ENCODE measurements at places on chromosomes 13 and 19.

DNA sequence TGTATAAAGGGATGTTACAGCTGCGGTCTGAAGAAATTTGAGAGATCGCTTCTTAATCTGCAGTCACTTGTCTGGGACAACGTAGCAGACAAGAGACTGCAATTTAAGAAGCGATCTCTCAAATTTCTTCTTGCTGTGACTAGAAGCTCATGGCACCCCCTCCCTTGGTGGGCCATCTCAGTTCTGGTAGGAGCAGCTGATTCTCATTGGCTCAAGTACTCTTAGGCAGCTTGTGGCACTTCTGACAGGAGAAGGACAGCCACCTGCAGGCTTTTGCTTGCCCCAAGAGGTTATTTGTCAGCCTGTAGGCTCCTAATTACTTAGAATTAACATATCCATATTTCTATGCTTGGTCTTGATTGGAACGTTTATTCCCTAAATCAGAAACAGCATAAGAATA is 503.0 kb downstream of the DCT start:
- ATAC-seq, result no peak

DNA sequence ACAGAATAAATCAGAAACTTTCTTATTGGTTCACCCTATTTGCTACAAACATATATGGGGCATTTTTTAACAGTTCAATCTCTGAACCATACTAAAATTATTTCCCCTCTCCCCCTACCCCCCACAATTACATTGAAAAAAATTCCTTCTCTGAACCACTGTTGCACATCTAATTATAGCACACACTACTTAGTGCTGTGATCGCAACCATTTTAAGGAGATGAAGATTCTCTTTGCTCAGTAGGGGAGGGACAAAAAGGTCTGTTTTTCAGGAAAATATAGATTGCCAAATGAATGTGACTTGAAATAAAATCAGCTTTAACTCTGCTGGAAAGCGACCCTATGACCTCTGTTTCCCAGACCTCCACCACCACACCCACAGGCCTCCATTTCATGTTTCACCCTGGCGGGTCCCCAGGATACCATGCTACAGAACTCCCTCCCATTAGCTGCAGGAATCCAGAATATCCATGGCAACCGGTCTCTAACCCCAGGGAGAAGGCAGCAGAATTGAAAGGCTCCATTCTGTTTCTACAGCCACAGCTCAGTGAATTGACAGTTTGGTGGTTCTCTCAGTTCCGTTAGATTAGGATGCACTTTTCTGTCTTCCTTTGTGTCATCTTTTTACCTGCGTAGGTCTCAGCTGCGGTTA is 286.3 kb downstream of the TBC1D4 start:
- ATAC-seq, result no peak

DNA sequence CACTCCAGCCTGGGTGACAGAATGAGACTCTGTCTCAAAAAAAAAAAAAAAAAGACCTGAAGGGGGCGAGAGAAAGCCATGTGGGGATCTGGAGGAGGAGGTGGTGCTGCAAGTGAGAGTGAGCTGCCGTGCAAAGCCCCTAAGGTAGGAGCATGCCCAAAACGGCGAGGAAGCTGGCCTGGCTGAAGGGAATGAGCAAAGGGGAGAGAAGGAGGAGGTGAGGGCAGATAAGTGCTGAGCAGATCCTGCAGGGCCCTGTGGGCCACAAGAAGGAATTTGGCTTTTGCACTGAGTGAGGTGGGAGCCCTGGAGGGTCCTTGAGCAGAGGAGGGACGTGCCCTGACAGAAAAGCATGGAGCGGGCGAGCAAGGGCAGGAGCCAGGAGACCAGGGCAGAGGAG is 19.4 kb upstream of the ADGRE5 start:
- ATAC-seq, result no peak

DNA sequence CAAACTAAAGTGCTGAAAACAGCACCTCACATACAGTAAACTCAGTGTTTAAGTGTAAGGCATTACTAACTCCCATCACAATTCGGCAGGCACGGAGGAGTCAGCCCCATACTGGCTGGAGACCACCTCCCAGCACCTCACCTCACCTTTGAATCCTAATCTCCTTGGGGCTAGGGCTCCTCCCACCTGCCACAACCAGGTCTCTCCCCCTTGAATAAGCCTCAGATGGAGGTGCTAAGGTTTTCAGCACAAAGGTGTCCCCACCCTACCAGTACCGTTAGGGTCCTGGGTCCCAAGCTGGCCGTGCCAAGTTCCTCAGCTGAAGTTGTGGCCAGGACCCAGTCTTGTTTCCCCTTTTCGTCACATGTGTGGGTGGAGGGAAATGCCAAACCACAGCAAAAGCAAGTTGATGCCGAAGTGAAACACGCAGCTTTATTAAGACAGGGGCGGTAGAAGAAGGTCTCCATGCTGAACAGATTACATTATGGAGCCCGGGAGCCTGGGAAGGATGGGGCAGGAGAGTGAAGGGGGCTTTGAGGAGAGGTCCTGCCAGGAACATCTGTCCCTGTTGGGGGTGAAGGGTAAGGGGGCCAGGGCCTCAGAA is at the start of gene IGFLR1:
Gene IGFLR1 (minus strand): TSS at position 332 of the 604 bp plus-strand sequence. CDS start 1,272 bp downstream, outside the sequence.
- ATAC-seq, result no peak

- no peak for ATAC-seq
These were observed 1.5 kb upstream of the ADAMTSL5 start for GRCh38 chr19:1514295-1514661.

GRCh38 chr13:110413016-110413675 is 106.1 kb downstream of the COL4A2 start:
- no peak for ATAC-seq

DNA sequence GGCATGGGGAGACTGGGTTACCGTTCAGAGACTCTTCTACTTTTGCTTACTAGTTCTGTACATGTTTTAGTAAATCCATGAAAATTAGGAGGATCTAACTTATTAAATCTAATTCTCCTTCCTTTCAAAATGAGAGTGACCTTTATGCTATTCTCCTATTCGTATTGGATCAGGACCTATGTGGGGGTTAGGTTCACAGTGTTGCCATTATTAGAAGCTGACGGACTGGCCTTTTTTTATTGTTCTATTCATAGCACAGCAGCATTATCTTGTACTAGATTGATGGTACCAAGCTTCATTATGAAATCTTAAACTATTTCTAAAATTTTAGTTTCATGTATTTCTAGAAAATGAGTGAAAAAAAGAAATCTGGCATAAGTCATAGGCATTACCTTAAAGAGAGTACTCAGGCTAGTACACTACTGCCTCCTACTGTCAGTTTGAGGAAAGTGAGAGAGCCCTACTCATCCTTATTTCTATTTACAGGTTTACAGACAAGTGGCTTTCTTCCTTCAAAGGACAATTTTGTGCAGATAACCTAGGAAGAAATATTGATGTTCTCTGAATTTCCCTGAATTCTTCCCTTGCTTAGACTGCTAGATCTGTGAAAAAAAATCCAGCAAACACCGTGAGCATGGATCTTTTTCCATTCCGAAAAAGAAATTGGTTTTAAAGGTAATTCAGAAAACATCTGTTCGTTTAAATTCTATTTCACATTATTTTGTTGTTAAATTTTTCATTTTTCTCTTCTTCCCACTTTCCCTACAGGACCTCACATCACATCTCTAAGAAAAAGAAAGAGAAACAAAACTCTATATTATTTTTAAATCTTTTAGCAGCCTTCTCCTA is 485.5 kb downstream of the DIAPH3 start:
- peak; percentile 53 for ATAC-seq

Measured in gastroesophageal sphincter (tissue), 4 donors.